Stimulated activated naive CD4-positive, alpha-beta T cell (primary cell): ENCODE measurements at places on chromosomes 6 and 20.
A peak's percentile ranks its signal among the peaks of the same experiment; 100 is the strongest.

GRCh38 chr6:29627755-29628418 lies 5.1 kb downstream of the GABBR1 start:
- DNase-seq: peak; percentile 69

GRCh38 chr6:41392246-41392645 lies 56.8 kb downstream of the NCR2 start:
- no peak for DNase-seq

- DNase-seq: no peak
These were observed 17.9 kb downstream of the TGM2 start for GRCh38 chr20:38147163-38147562.

DNA sequence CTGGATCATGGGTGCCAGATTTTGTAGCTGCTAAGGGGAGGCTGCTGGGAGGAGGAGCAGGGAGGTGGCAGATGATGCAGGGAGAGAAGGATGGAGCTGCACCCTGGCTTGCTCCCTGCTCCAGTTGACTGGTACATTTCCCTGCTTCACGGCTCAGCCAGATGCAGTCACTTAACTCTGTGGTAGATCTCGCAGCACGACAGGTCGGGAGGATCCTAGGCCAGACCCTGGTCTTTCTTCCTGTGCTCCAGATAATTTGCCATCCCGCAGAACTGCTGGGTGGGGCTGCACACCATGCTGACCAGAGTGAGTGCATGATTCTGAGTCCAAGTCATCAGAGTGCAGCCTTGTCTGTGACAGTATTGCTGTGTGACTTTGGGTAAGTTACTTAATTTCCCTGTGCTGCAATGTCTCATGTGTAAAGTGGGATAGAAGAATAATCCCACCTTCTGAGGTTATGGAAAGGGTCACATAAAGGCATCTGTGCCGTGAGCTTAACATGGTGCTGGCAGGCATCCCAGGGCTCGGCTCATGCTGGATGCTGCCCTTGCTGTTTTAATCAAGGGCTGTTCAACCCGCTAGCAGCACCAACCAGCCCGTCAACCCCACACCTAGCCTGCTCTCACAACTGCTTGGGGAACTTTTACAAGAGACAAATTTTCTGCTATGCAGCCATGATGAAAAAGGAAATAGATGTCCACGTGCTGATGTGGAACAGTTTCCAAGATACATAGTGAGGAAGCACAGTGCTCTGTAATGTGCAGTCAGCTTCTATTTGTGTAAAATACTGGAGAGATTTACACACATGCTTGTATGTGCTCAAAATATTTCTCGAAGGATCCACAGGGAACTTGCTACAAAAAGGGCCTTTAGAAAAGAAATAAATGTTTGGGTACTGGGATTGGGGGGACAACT lies 257.9 kb downstream of the CDH26 start:
- no peak for DNase-seq

GRCh38 chr6:33455051-33455450 lies 675 bp downstream of the ZBTB9 start:
- no peak for DNase-seq

DNA sequence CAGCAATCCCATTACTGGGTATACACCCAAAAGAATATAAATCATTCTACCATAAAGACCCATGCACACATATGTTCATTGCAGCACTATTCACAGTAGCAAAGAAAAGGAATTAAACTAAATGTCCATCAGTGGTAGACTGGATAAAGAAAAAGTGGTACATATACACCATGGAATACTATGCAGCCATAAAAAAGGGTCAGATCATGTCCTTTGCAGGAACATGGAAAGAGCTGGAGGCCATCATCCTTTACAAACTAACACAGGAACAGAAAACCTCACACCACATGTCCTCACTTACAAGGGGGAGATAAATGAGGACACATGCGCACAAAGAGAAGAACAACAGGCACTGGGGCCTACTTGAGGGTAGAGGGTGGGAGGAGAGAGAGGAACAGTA lies 60.9 kb downstream of the DCDC2 start:
- no peak for DNase-seq

GRCh38 chr6:15184441-15184861 lies 61.4 kb upstream of the JARID2 start:
- DNase-seq: no peak
